ENCODE measurements at places on chromosomes 5 and 9. TPM values are rescaled to one million over a fixed set of nuclear protein-coding genes. Genes with fewer than 3 reads are reported as not detected.

GRCh38 chr9:121071756-121072421 lies 2.9 kb upstream of the CNTRL start:
- DNase-seq = peak; percentile 66

The SPINK6 gene
- total RNA-seq = not detected

The STKLD1 gene
- total RNA-seq = 1.2 TPM

The KDM4C gene
- total RNA-seq = 21.7 TPM

- DNase-seq = no peak
These were observed 2200.4 kb upstream of the C9orf72 start for GRCh38 chr9:29773676-29774075.

DNA sequence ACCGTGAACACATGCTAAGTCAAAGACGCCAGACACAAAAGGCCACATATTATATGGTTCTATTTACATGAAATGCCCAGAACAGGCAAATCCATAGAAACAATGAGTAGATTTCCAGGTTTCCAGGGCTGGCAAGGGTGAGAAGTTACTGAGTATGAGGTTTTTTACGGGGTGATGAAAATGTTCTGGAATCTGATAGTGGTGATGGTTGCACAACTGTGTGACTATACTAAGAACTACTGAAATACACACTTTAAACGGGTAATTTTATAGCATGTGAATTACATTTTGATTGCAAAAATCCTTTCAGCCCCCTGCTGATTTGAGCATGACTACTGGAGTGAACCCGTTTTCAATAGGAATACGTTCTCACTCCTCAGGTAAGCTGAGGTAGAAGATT lies 46.7 kb upstream of the TBC1D9B start:
- DNase-seq = no peak

The CEMIP2 gene
- total RNA-seq = 216 TPM

All from dermis blood vessel endothelial cell (primary cell).